ENCODE measurements at places on chromosomes 12 and 14.

DNA sequence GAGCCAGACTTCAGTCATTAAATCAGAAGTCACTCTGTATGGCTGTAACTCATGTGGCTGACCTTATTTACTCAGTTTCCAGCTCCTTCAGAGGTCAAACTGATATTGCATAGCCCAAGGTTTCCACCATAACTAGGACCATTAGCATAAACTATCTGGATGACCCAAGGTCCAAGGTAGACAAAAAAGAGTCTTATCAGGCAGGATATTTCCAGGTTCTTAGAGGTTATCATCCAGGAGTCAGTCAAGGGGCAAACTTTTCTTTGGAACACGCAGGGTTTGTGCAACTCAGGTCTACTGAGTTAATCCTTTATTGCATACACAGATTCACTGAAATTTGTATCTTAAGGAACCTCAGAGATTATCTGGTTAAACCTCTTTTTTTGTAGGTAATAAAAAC is 66.5 kb downstream of the AVPR1A start:
- no peak for DNase-seq

GRCh38 chr12:127041985-127042625 is 1224.9 kb upstream of the TMEM132C start:
- DNase-seq = no peak

DNA sequence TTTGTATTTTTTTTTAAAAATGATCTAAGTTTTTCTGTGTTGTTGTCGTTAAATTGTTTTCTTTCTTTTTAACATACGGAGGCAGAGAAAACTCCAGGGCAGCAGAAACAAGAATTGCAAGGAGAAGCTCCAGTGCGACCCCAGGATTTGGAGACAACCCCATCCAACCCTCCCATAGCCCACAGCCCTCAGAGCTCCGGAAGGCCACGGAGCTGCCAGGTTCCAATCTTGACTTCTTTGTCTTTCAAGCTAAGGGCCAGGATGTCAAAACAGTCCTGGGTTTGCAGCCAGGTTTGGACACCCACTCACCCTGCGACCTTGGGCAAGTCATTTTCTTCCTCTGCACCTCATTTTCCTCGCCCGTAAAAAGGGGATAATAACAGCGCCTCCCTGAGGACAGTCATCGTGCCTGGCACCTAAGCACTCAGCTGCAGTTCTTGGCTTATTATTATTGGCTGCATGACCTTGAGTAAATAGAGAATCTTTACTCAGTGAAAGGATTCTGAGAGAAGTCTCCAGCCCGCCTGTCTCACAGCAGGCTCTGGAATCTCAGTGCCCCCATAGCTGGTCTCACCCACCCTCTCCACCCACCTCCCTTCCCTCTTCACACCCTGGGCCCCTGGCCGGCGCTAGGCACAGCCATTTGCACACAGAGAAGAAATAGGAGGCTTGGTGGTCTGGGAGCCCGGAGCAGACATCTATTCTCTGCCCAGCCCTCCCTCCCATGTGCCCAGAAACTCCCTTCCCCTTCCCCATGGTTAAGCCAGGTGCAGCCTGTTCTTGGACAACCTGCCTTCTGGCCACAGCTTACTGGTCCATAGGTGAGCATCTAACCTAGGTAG is 79.4 kb upstream of the BCL11B start:
- DNase-seq = no peak

DNA sequence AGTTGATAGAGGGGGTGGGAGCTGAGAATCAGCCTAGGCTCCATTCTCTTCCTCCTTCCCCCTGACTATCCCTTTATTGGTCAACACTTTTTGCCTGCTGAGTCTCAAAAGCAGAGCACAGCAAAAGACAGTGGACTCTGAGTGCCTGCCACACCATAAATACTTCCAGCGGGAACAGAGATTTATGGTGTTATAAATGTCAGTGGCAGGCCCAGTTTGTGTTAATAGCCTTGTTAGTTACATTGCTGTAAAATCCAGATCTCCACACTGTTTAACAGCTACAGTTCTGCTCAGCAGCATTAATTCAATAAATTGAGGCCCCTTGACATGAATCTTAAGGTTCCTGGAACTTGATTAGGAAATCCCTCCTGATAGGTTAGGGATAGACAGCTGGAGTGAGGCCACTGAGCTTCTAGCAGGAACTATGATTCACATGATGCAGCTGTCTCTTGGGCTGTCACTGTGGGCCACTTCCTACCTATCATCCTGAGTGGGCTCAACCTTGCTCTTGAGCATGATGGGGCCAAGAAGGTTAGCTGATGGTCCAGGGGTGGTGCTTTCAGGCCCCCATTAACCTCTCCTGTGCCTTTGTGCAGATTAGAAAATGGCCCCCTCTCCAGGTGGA is 295.2 kb upstream of the SRRM4 start:
- DNase-seq = no peak

DNA sequence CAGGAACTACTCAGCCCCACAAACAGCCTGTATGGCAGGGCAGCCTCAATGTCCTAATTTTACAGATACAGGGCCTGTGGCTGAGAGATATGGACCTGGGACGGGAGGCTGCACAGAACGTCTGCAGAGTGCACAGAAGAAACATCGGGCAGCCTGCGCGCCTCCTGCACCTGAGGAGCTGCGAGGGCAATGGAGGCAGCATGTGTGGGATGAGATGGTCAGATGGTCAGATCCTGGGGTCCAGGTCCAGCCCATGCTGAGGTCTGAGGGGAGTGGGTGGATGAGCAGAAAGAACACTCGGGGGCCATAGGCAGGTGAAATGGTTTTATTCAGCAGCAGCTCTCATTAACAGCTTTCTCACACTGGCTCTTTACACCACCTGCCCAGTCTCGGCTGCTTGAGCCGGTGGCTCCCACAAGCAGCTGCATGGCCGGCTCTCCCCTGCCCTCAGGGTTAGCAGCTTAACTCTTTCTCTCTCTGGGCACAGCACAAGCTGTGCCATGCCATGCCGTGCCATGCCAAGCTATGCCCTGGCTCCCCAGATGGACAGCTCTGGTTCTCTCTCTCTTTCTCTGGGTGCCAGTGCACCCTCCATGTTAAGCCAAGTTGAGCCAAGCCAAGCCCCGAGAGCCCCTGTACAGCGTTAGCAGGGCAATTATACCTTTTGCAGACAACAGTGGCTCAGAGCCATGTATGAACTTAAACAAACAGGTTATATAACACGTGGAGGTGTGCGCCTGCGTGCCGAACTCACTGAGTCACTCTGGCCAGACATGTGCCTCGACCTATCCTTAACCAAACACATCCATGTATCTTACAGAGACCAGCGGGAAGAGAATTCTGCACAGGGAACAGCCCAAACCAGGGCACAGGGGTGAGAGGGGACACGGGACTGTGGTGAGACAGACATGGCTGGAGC is 47.6 kb downstream of the RIMBP2 start:
- no peak for DNase-seq

GRCh38 chr12:6961695-6962284 is 8.7 kb downstream of the PHB2 start:
- peak; percentile 77 for DNase-seq

DNA sequence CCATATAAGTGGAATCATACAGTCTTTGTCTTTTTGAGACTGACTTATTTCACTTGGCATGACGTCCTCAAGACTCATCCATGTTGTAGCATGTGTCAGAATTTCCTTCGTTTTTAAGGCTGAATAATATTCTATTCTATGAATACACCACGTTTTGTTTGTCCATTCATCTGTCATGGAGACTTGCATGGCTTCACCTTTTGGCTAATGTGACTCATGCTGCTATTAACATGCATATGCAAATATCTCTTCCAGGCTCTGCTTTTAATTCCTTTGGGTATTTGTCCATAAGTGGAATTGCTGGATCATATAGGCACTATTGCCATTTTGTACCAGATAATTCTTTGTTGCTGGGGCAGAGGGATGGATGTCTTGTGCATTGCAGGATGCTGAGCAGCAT is 19.6 kb upstream of the WSCD2 start:
- no peak for DNase-seq

DNA sequence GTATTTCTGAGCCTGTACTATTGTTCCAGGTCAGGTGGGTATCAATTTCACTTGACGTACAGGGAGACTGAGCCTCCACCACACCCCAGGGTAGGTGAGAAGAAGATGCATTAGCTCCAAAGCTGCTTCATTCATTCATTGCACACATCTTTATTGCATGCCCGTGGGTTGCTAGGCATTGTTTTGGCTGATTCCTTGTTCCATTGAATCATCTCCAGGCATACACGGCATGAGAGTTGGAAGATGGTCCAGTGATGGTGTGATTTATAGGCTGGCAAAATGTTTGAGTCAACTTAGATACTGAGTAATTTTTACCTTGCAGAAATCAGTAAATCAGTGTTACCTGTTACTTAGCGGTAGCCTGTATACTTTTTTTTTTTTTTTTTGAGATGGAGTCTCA is 21.2 kb downstream of the KLC1 start:
- no peak for DNase-seq

DNA sequence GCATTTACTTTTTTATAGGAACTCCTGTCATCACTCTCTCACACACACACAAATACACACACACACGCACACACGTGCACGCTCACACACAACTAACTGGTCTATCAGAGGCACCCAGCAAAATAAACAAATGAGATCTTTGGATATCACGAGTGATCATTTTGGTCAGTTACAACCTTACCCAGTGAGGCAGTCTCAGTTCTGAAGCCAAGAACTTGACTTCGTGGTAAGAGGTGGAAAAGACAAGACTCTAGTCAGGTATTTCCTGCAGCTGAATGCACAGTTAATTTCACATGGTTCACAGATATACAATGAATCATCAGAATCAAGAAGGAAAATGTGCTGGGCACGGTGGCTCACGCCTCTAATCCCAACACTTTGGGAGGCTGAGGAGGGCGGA is 39.4 kb downstream of the ATF7 start:
- DNase-seq = no peak
